ENCODE measurements at places on chromosomes 2 and 18.

- DNase-seq, result no peak
These were observed 95.4 kb upstream of the AQP4 start for GRCh38 chr18:26960911-26961310.

DNA sequence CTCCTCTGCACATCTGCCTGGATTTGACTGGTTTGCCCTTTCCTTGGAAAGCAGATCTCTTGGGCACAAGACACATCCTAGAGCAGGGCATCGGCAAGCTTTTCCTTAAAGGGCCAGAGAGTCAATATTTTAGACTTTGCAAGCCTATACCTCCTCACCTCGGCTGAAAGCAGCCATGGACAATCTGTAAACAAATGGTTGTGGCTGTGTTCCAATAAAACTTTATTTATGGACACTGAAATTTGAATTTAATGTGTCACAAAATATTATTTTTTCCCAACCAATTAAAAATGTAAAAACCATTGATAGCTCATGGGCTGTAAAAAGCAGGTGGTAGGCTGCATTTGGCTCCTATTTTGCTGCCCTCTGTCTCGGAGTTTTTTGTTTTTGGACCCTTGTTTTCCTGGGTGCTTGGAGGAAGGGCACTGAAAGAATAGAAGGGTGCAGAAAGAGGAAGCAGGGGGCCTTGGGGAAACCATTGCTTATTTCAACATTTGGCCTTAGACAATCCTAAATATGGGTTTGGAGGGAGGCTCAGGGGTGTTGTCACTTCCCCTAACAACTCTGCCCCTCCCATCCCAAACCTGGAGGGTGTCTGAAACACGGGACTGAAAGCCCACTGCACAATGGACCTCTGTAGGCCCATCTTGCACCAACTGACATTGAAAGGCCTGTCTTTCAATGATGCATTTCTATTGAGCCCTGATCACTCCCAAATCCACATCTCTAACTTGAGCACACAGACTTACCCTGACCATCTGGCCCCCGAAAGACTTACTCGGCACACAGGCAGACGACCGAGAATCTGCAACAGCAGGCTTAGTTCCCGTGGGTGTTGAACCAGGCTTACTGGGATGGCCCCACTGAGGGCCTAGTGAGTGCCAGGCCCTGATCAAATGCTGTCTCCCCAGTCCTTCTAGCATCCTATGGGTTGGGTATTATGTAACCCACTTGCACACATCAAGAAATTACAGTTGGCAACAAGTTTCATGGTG lies 7.1 kb upstream of the ZFP36L2 start:
- DNase-seq, result no peak

DNA sequence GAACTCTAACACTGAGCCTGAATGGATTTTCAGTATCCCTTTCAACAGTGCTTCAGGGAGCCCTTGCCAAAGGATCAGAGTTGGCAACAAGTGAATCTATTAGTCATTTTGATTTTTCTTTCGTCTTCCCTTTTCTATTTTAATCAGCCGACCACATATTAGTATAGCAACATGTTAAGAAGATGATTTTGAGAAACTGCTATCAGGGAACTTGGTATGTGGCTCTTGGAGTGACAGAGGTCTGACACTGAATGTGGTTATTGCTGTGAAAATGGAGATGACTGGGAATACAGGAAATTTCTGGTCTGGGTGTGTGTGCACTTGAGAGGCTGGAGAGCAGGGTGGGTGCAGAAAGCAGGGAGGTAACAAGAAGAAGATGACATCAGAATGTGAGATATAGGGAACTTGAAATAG lies 28.7 kb upstream of the IL1RL1 start:
- no peak for DNase-seq

GRCh38 chr2:121132054-121132761 lies 152.8 kb downstream of the TFCP2L1 start:
- DNase-seq, result no peak

DNA sequence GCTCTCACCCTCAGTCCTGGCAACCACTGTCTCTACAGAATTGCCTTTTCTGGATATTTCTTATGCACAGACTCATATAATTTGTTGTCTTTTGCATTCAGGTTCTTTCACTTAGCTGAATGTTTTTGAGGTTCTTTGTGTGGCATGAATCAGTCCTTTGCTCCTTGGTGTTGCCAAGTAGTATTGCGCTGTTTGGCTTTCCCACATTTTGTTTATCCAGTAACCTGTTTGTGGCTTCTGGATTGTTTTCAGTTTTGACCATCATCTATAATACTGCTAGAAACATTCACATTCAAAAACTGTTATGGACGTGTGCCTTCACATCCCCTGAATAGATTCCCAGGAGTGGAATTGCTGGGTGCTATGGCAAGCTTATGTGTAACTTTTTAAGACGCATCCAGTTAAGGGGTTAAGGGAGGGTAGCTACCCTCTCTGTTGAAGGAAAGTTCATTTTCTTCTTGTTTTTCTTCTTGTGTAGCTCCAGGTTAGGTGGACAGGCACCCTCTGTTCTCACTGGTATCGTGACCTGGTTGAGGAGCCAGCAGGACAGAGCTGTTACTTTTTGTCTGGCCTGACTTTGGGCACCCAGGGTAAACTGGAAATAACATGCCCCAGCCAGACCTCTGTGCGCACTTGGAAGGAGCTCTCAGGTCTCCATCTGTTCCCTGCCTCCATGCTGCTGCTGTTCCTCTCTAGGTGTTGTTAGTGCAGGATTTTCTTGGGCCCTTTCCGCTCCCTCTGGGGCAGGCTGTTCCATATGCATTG lies 29.6 kb downstream of the ARHGAP25 start:
- DNase-seq, result no peak

DNA sequence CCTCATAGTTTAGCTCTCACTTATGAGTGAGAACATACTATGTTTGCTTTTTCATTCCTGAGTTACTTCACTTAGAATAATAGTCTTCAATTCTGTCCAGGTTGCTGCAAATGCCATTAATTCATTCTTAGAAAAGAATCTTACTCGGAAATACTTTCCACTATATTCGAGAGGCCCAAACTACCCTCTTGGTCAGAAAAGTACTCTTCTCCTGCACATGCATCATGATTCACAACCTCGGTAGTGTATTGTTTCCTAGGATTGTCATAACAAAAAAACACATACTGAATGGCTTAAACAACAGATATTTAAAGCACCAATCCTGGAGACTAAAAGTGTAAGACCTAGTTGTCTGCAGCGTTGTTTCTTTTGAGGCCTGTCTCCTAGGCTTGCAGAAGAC lies 364.0 kb upstream of the SLC14A2 start:
- no peak for DNase-seq

DNA sequence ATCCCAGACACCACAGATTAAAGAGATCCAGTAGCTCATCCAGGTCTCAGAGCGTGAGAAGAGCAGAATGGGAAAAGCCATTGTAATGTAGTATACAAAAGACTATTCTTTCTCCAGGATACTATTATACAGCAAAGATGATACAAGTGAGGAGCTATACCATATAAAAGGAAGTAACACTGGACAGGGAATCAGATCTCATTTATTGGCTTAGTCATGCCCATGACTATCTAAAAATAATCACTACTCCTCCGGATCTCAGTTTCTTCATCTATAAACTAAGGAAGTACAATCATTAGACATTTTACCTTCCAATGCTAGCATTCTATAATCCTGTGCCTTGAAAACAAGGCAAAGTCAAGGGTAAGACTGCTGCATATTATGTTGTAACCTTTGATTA lies 19.4 kb downstream of the KRCC1 start:
- DNase-seq, result no peak

GRCh38 chr2:101779656-101780055 lies 82.1 kb downstream of the MAP4K4 start:
- DNase-seq, result no peak

GRCh38 chr2:60608679-60609078 lies 55.2 kb upstream of the BCL11A start:
- no peak for DNase-seq

DNA sequence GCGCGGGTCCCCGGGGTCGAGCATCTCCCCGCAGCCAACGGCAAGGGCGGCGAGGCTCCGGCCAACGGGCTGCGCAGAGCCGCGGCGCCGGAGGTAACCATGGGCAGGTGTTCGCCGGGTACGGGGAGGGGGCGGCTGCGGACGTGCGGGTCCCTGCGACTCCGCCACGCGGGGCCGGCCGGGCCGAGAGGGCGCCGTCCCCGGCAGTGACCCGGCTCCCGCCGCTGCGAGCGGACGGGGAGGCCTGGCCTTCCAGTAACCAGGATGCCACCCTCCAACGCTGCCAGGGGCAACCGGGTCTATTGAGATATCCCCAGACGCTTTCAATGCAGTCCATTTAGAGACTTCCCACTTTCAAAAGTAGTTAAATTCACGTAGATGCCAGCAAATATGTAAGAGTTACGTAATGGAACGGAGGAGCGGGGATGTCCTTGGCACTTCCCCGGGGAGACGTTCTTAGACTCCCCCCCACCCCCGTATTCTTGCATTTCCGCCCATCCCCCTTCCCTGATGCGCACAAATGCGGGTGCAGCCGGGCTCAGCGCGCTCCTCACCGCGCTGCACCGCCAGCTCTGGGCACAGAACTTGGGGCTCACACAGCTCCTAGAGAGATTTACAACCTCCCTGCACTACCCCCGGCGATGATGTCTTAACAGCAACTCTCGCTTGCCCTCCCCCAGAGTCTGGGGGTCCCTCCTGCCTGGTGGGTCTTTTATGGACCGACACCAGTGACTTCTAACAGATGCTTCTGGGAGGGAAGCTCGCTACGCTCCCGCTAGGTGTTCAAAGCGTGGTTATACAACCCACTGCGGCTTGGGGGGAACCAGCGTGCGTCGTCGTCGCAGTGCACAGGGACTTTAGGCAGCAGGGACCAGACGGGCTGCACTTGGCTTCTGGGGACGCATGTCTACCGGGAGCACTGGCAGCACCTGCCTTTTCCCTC lies 657 bp downstream of the SGPP2 start:
- DNase-seq, result no peak

DNA sequence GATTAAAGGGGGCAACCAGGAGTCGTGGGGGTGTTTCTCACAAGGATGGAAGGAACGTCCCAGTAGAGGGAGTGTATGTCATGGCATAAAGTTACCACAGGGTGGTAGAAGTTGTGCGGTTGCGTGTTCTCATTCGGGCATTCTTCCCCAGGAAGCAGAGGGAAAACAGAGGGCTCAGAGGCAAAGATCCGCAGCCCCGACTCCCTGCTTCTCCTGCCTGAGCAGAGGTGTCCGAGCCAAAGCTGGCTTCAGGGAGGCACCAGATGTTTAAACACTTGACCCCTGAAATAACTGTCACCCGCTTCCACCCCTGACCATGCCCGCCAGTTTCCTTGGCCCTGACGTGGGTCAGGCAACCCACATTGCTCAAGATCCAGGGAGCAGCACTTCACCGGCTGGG lies 83.7 kb downstream of the EN1 start:
- no peak for DNase-seq

DNA sequence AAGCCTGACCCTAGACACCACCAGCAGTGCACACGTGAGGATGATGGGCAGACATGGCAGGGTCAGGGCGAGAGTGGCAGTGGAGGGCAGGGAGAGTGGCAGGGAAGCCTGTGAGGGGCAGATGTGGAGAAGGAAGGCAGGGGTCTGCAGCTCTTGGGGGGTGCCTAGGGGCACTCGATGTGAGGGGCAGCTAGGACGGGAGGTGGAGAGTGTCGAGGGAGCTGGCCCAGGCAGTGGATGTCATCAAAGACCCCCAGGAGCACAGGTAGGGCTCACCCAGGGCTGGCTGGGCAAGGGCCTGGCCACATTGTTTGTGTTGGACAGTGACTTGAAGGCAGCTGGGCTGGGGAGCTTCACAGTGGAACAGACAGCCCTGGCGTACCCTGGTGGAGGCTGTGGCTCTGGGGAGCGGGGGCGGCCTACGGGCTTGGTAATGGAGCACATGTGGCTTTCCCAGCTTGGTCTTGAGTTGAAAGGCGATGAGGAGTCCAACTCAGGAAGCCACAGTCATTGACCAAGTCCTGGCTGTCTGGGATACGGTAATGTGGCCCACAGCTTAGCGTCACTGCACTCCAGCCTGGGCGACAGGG lies 87.1 kb downstream of the RTP5 start:
- no peak for DNase-seq

DNA sequence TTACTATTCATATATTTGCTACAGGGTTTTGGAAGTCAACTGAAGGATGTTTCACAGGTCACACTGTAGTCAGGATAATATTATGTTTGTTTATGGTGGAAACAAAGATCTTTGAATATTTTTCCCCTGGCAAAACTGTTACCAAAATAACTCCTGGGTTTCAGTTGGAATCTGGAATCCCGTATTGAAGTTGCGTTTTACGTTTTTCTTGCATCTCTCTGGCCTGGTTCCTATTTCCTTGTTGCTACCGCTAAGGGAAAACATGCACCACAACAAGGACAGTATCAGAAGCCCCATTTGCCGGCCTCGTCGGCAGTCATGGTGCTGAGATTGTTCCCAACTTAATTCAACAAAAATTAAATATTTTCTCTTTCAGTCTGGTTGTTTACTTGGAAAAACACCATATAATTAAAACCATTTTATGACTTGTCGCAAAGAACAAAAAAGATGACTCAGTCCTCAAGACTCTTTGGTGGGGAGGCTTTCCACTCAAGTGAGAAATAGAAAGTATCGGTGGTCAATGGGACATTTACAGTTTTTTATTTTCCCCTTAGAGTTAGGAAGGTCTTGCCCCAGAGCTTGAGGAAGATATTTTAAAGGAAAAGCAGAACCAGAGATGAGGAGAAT lies 42.3 kb downstream of the EN1 start:
- DNase-seq, result no peak

GRCh38 chr2:120766470-120767351 lies 31.0 kb downstream of the GLI2 start:
- DNase-seq, result no peak

Data from stimulated activated CD8-positive, alpha-beta memory T cell treated with anti-CD3 and anti-CD28 coated beads, Interleukin-15, amount 100 ng/mL, for 24 hours (primary cell).